Caudate nucleus (tissue), 63 donors: ENCODE measurements at places on chromosomes 12 and 14.

- DNase-seq: no peak
These were observed 66.6 kb downstream of the BTG1 start for GRCh38 chr12:92079054-92079385.

DNA sequence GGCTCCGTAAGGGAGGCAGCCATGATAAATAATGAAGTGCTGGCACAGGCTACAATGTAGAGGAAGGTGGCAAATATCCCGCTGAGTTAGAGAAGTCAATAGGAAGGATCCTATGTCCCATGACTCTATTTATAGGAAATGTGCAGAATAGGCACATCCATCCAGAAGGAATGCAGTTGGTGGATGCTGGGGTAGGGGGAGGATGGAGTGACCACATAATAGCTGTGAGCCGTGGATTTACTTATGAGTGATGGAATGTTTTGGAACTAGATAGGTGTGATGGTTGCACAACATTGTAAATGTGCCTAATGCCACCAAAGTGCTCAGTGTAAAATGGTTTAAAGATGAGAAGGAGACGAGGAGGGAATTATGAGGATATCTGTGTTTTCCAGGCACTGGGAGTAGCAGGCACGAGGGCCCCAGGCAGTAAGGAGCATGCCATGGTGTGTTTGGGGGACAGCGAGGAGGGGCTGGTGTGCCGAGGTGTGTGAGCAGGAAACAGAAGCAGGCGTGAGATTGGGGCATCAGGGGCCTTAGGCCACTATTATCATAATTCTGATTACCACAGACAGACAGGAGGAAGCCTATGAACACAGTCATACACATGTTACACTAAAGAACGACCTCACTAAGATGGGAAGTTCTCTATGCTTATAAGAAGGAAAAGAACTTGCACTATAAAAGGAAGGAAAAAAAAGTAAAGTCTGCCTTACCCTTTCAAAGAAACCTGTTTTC is 837.3 kb upstream of the TMEM132C start:
- DNase-seq: no peak

- no peak for DNase-seq
These were observed 279.9 kb downstream of the FBXL14 start for GRCh38 chr12:1314523-1314922.

DNA sequence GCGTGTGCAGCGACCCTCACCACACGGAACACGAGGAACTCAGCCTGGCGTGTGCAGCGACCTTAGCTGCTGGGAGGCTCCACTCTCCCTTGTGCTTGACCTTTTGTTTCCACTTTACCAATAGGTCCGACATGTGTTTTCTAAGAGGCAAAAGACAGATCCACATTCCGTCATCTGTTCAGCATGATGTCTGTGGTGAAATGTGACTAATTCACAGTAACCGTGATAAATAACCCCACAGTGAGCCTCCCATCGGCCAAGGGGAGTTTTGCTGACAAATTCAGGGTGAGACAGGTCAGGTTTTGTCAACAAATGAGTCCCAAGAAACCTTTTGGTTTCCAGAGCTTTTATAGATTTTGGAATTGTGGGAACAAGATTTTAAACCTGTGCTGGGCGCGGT is 55.9 kb downstream of the MOK start:
- no peak for DNase-seq

DNA sequence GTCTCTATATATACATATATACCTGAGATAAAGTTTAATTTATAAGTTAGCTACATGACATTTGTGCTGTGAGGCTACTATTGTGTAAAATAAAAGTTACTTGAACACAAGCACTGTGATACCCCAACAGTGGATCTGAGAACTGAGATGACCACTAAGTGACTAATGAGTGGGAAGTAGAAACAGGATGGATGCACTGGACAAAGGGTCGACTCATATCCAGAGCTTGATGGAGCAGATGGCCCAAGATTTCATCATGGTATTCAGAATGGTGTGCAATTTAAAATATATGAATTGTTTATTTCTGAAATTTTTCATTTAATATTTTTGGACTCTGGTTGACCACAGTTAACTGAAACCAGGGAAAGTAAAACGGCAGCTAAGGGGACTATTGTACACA is 908.6 kb upstream of the MDGA2 start:
- no peak for DNase-seq

DNA sequence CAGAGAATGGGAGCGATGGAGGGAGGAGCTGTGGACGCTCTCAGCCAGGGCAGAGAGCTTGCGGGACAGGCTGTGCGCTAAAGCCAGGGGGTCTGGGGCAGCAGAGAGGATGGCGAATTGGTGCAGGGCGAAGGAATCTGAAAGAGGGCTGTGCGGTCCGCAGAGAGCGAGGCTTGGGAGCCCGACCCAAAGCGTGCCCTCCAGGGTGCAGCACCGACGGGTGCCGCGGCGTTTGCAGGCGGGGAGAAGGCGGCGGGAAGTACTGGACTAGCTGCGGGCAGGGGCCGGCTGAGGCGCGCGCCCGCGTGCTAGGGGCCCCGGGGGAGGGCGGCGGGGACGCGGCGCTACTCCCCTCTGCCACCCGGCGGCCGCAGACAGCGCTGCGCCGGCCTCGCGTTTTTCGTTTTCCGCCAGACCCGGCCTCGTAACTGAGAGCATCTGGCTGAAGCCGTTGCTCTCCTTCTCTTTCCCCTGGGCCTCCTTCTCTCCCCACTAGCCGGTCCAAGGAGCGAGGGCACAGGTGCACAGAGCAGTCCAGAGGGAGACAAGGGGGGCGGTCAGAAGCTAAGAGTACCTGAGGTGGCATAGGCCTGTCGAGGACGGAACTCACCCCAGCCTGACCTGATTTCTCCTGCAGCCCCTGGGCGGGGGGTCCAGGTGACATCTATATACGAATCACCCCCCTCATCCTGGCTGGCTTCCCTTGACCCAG is 24.9 kb downstream of the SLC6A12 start:
- DNase-seq: peak; percentile 55

DNA sequence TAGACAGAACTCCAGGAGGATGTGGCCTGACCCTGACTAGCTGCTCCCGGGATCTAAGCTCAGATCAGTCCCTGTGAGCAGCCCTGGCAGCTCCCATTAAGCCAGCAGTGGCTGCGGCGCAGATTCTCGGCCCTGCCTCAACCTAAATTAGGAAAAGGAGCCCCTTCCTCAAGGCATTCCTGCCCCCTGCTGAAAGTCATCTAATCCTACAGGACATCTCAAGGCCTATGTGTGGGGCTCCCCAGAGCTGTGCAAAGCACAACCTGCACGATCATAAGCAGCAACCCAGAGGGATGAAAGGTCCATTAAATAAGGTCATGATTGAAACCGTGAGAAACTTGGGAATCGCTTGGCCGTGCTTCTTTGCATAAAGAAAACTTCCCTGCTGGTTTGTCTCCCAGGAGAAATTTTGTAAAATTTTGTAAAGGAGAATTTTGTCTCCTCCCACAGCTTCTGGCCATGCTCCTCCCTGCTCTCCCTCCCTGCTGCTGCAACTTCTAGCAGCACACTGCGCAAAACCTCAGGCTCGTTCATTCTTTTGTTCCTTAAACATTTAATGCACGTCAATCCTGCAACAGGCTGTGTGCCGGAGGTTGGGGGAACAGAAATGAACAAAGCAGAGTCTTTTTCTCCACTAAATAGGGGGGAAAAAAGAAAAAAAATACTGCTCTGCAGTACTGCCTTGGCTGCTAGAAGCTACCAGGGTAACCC is 96.6 kb upstream of the SLC35F4 start:
- no peak for DNase-seq

- DNase-seq: peak; percentile 77
These were observed 198.7 kb upstream of the DCN start for GRCh38 chr12:91381309-91381804.

DNA sequence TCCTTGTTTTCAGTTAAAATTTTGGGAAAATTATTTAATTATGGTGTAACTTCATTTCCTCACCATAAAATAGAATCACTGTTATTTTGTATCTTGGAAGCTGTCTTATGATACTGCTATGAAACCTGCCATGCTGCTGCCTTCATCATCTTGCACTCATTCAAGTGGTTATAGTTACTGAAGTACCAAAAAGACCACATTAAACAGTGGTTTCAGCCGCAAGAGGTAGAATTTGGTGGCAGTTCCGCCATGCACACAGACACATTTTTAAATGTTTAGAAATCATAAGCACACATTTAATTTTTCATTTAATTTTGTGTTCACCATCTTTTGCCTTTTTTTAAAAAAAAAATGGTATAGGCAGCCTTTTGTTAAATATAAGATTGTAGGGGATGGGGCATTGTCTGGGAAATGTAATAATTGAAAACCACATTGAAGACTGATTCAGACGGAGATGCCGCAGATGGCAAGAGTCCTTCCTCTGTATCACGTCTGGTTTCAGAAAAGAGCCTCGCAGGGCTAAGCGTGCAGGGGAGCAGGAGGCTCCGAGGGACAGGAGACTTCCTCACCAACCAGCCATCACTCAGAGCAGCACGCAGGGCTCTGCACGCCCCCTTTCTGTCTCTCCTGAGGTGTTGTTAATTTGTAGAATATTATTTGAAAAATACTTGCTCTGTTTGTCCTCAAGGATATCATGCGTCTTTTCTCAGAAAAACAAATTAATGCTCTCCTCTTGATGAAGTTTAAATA is 115.2 kb upstream of the PELI2 start:
- DNase-seq: no peak

- DNase-seq: no peak
These were observed 40.1 kb upstream of the DUSP6 start for GRCh38 chr12:89392391-89392790.
